ENCODE measurements at places on chromosomes 12 and 14. TPM values are rescaled to one million over a fixed set of nuclear protein-coding genes. Genes with fewer than 3 reads are reported as not detected.

Gene CYP27B1
- total RNA-seq: 1.6 TPM

Gene FAIM2
- 21.1 TPM for total RNA-seq

Gene KRT79
- not detected for total RNA-seq

Gene ARHGEF40
- total RNA-seq: 32.8 TPM

Gene DDX51
- 7.4 TPM for total RNA-seq

Gene PRPH
- total RNA-seq: not detected

Gene TAS2R10
- 0.26 TPM for total RNA-seq

Gene SLC24A4
- not detected for total RNA-seq
